NCI-H187 treated with DMSO at 0.1 percent for 48 hours (cell line): ENCODE measurements at places on chromosomes 11 and 22.

- DNase-seq, result no peak
Measured at GRCh38 chr11:66240781-66241136, 27.7 kb upstream of the RAB1B start.

- DNase-seq, result no peak
Measured at GRCh38 chr11:109747839-109748238, 325.8 kb downstream of the C11orf87 start.

DNA sequence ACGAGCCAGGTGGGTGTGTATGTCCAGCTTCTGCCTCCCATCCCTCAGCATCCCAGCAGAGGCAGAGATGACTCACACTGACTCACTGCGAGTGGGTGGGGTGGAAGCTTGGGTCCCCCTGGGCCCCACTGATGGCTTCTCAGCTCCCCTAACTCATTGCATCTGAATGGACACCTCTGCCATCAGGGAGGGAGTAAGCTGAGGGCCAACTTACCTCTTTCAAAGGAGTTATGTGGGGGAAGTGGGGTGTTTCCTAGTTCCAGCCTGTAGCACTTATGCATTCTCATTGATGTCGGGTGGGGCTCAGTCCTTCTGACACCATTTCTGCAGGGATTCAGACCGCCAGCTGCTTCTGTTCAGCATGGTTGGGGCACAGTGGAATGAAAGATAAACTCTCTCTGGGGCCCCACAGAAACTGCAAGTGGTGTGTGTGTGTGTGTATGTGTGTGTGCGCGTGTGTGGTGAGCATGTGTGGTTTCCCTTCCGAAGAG is 1425.8 kb downstream of the TBC1D22A start:
- DNase-seq, result no peak

DNA sequence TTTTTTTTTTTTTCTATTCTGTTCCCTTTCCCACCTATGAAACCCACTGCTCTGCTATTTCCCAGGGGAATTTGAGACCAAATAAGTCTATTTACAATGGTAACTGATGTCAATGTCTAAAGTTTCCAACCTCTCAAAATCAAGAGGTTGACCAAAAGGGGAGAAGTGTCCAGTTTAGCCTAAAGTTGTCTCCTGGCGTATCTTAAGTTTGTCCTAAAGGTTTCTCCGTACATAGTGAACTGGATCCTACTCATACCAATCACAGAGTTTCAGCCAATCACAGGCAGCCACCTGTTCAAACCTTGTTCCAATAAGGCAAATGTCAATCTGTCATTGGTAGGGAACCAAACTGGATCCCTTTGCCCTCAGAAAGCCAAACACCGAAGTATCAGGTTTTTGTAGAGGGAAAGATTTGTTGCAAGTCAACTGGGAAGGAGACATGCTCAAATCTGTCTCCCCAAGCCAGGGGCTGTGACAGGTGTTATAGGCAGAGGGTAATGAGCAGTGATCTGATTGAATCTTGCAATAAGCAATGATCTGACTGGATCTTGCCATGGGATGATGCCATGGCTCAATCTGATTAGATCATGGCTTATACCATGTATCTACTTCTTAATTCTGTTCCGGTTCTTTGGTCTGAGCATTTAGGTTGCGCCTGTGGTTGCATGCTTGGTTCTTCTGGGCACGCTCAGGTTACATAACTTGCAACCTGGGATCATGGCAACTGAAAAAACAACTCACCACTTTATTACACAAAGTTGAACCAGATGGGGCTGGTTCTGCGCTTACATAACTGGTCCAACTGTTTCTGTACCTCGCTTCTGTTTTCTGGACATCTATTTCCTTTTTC is 1.1 kb upstream of the VPS37C start:
- DNase-seq, result no peak

DNA sequence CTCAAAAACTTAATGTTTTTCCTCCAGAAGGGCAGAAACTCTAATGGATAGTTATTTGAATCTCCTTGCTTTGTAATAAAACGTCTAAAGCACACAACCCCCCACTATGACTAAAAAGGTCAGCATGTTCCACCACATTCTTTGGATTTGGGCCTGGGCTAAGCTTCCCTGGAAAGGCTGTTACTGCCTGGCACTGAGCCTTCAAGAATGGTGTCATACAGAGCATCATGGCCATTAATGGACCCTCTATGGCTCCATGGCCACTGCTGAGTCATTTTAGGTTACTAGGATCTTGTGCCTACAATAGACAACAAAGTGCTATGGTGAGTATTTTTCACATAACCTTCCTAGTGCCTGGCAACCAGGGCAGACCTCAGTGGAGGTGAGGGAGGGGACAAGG is 242.6 kb upstream of the FAT3 start:
- no peak for DNase-seq

DNA sequence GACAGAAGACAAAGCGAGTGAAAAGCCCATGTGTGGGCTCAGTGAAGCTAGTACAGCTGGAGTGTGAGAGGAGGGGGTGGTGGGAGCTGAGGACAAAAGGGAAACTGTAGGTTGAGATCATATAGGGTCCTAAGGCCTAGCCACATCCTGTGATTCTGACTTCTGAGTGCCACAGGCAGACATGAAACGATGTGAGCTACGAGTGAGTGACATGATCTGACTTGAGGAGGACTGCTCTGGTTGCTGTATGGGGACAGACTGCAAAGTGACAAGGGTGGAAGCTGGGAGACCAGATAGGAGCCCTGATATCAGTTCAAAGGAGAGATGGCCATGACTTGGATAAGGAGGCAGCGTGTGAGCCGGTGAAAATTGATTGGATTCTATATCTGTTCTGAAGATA is 85.4 kb downstream of the MICAL2 start:
- DNase-seq, result no peak

DNA sequence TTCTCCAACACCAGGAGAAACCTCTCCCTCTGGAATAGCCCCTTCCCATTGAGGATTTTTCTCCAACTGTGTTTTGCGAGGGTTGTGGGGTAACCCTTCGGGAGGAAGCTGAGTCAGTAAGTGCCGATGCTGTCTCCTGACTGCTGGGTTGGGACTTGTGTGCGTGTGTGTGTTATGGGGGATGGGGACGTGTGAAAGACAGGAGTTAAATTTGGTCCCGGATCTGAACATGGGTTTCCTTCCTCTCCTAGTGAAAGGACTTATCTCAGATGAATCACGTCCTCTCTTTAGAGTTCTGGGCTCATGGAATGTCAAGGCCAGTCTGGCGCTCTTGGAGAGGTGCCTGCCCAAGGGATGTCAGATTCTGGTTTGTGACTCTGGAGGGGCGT is 33.3 kb downstream of the KIAA1671 start:
- DNase-seq, result no peak

GRCh38 chr11:28384418-28384817 is 276.2 kb downstream of the METTL15 start:
- no peak for DNase-seq

DNA sequence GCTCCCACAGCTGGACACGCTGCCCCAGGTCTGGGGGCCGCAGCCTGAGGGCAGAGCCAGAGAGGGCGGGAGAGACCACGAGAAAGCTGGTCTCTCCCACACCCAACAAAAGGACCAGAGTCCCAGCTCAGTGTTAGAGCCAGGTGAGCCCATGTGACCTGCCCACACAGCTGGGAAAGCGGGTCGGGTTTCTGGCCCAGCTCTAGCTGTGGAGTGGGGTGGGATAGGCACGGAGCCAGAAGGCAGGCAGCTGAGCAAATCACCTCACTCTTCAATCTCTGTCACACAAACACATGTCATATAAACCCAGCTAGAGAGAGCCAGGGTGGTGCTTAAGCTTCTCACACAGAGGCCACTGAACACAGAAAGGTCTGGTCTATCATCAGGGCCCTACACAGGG is 7.8 kb upstream of the EIF3D start:
- peak; percentile 55 for DNase-seq

DNA sequence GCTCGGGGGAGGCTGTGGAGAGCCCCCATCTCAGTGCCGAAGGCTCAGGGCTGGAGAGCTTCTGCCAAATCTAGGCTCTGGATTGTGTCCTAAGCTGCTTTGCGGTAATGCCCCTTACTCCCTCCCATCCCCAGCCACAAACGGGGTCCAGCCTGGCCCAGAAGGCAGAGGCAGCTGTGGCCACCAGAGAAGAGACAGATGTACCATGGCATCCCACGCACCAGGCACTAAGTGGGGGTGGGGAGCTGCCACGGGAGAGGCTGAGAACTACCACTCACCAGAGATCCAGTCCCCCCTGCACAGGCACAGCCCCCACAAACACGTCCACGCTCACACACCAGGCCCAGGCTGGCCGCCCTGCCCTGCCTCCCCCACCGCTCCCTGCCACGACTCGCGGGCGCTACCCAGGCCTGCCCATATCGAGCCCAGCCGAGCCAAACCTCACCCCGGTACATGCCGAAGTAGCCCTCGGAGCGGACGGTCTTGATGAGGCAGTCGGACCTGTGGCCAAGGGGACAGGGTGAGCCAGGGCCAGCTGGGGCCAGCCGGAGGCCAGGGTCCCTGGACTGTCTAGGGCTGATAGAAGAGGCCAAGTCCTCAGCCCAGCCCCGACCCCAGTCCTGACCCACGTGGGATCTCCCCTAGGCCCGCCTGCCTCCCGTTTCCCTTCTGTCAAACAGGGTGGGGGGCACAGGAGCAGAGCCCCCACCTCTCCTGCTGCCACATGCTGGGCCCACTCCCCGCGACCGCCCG is 3.9 kb downstream of the SLC25A22 start:
- no peak for DNase-seq

GRCh38 chr11:3139086-3139440 is 26.0 kb downstream of the OSBPL5 start:
- DNase-seq, result no peak

DNA sequence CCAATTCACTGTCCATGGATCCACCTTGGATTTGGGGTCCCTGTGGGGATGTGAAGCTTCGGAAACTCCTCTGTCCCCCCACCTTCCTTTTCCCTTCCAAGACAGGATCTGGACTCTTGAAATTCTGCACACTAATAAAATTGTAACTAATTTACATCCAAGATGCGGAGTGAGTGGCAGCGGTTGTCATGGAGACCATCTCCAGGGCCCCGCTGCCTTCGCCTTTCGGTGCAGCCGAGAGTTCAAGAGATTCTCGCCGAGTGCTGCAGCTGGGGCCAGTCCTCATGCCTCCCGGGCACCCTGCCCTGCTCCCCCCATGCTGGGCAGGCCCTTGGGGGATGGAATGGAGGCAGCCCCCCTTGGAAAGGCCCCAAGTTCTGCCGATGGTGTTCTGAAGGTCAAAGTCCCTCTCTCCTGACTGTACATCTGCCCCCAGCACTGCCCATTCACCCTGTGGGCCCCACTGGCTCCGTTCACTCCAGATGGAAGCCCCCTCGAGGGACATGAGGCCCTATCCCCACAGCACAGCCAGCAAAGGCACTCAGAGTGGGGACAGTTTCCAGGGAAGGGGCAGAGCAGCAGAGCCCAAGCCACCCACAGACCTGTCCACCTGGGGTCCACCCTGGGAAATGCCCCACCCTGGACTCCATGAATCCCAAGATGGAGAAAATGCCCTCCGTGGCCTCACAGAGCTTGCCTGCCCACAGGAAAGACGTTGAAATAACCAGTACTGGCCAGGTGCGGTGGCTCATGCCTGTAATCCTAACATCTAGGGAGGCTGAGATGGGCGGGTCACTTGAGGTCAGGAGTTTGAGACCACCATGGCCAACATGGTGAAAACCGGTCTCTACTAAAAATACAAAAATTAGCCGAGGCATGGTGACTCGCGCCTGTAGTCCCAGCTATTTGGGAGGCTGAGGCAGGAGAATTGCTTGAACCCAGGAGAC is 25.9 kb downstream of the IGLL1 start:
- no peak for DNase-seq

DNA sequence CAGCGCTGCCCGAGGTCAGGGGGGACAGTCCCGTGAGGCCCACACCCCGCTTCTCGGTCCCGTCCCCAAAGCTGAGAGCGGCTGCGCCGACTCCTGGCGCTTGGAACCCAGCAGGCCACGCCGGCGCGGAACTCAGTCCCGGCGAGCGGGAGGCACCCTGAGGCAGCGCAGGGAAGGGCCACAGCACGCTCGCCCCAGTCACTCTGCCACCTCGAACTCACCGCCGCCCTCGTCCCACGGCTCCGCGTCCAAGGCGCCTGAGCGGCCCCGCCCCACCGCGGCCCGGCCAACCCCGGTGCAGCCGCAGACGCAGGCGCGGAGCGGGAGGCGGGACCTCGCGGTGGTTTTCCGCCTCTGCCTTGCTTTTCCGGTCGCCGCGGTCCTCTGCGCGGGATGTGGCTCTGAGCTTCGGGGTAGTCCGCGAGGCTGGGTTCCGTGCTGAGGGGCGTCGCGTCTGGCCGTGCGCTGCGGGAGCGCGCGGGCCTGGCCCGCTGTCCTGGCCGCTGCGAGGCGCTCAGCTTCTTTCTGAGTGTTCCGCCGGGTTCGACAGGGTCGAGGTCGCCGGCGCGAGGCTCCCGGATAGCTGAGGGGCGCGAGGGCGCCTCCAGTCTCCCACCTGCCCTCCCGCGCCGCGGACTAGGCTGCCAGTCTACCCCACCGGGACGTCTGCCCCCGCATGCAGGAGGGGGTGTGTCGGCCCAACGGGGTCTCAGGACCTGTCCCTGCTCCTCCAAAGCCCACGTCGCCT is at the start of gene CDPF1:
CDPF1 (minus strand) TSS at position 259 of the 748 bp plus-strand sequence. CDS start 2,009 bp downstream, outside the sequence.
- DNase-seq, result no peak

- no peak for DNase-seq
Measured at GRCh38 chr11:6943131-6943530, 16.9 kb downstream of the ZNF215 start.

- DNase-seq, result no peak
Measured at GRCh38 chr11:11843211-11843621, 1.4 kb downstream of the USP47 start.

DNA sequence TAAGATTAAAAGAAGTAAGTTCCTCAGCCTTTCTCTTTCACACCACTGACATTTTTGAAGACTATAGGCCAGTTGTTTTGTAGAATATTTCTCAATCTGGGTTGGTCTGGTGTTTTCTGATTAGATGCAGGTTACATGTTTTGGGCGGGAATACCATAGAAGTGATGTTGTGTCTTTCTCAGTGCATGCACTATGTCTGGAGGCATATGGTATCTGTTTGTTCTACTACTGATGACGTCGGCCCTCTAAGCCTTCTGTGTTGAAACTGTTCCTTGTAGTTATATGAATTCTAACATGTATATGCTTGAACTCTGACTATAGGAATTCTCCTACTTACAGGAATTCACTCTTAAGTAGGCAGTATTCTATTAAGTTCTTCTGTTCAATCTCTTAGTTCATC is 21.6 kb downstream of the ZFTA start:
- DNase-seq, result no peak

GRCh38 chr11:114296605-114297372 is 590 bp downstream of the NNMT start:
- no peak for DNase-seq

GRCh38 chr11:122523846-122524805 is 131.4 kb upstream of the UBASH3B start:
- no peak for DNase-seq

- no peak for DNase-seq
Measured at GRCh38 chr11:35526370-35526792, 965 bp upstream of the PAMR1 start.

DNA sequence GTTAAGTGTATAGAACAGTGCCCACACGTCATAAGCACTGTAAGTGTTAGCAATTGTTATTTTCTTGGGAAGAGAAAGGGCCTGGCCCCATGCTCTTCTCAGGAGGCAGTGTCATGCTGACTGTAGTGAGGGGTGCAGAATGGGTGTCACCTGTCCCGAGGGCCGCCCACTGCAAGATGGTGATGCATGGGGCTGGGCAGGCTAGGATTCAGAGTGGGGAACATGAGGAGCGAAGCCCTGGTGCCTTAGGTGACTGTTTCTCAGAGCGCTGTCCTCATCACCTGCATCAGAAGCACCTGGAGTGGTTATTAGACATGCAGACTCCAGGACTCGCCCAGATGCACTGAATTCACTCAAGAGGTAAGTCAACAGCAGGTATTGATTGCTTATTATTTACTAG is 101.0 kb upstream of the PARVA start:
- peak; percentile 98 for DNase-seq

- no peak for DNase-seq
Measured at GRCh38 chr22:44206696-44207095, 26.0 kb downstream of the PARVG start.

- no peak for DNase-seq
Measured at GRCh38 chr11:128737704-128738103, 43.8 kb downstream of the FLI1 start.
